Activated T-helper 1 cell treated with anti-CD3 and anti-CD28 coated beads, Interleukin-12 subunit alpha, Interleukin-12 subunit beta, Interleukin-2, Interleukin-4 antibody, amounts not matched to agents 30 ng/mL and 10 ng/mL and 1 ng/mL, durations not matched to agents 14 hours and 24 hours and 36 hours (primary cell): ENCODE measurements at places on chromosomes 2 and 18. TPM values are rescaled to one million over a fixed set of nuclear protein-coding genes. Genes with fewer than 3 reads are reported as not detected.

DNA sequence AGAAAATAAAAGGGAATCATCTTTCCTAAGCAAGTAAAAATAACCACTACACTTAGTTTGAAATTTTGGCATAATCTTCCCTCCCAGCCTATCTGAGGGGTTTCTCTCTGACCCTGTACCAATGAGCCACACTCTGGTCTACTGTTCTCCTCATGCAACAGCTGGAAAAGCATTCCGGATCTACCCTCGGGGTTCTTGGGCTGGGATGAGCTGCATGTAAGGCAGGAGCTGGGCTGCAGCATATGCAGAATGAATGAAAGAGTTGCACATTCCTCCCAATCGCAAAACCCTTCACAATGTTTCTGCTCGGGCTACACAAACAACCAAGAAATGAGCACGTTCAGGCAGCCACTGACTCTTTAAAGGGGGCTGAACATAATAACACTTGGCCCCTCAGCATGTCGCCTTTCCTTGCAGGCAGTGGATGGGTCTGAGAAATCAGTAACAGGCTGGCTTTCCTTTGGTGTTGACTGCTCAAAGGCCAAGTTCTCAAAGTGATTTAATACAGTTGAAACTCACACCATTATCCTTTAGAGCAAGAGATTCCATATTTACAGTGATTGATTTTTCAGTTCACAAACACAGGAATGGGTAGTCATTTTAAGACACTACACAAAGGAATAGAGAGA lies 180.4 kb upstream of the ZFP36L2 start:
- DNase-seq, result no peak
- peaks cover 14% of the 10 kb centered on the region for H3K36me3 ChIP-seq
- no peak overlapping the region for H3K4me3 ChIP-seq
- H3K4me1 ChIP-seq, result peaks cover 16% of the 10 kb centered on the region
- no peaks in the 10 kb centered on the region for H3K27me3 ChIP-seq

- no peak for DNase-seq
- H3K36me3 ChIP-seq, result peaks cover 12% of the 10 kb centered on the region
- no peak overlapping the region for H3K4me3 ChIP-seq
- H3K4me1 ChIP-seq, result peaks cover 32% of the 10 kb centered on the region
- no peaks in the 10 kb centered on the region for H3K27me3 ChIP-seq
Measured at GRCh38 chr2:234357666-234358065, 139.2 kb downstream of the ARL4C start.

The SOX11 gene
- total RNA-seq, result not detected in 2 replicates

DNA sequence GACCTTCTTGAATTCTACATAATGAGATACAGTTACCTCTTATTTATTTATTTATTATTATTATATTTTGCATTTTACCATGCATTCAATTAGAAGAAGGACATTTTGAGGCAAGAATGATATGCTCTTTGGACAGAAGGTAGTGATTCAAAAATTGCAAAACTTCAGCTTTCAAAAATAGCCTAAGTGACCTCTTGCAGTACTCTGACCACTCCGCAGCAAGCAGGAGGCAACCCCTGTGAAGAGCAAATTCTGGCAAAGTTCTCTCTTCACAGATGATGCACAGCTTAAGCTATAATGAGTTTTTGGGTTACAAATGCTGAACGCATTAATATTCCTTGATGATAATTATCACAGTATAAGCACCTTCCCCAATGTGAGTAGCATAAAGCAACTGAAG lies 170.0 kb downstream of the ZNF521 start:
- no peaks in the 10 kb centered on the region for H3K36me3 ChIP-seq
- no peak overlapping the region for H3K4me3 ChIP-seq
- peaks cover 6% of the 10 kb centered on the region for H3K27me3 ChIP-seq
- no peak for DNase-seq
- no peaks in the 10 kb centered on the region for H3K4me1 ChIP-seq
- no peak overlapping the region for H3K27ac ChIP-seq

- no peak overlapping the region for H3K4me3 ChIP-seq
- H3K4me1 ChIP-seq, result no peaks in the 10 kb centered on the region
- no peaks in the 10 kb centered on the region for H3K27me3 ChIP-seq
- H3K27ac ChIP-seq, result no peak overlapping the region
- DNase-seq, result no peak
Measured at GRCh38 chr2:67384123-67384822, 12.9 kb upstream of the ETAA1 start.

GRCh38 chr2:66456183-66457041 lies 21.5 kb downstream of the MEIS1 start:
- no peak overlapping the region for H3K27ac ChIP-seq
- no peaks in the 10 kb centered on the region for H3K36me3 ChIP-seq
- no peaks in the 10 kb centered on the region for H3K4me1 ChIP-seq
- H3K4me3 ChIP-seq, result no peak overlapping the region
- DNase-seq, result no peak

The TFCP2L1 gene
- 0.02 TPM in 1 of 2 replicates, not detected in the other for total RNA-seq

DNA sequence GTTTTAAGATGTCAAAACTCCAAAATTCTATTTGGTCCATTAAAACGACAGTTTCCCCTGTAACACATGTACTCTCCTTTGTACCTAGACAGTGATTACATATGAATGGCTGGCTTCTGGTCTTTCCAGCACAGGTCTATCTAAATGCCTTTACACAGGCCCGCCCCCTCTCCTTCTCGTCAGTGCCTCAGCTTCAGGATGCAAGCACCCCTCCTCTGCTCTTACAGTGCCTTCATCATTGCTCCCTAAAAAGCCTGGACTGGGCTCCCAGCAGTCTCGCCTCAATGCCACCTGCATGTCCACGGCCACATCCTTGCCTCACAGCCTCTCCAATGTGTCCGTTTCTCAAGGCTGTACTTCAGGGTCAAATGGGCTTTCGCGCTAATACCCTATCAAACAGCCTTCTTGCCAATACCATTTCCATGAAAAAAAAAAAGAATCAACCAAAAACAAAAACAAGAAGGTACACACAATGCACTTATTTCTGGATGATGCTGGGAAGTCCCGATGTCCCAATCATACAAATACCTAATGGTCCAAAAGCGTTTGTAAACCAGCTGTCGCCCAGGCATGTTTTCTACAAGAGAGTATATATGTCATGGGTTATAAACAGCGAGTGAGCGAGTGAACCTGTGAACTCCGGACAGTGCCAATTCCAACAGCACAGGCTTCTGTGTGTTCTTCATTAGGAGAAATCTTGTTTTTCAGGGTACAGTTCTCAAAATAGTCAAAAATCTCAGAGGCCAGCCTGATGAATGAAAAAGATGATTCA lies 77.2 kb downstream of the EIPR1 start:
- no peak for DNase-seq
- H3K27ac ChIP-seq, result no peak overlapping the region
- peaks cover 1% of the 10 kb centered on the region for H3K36me3 ChIP-seq
- H3K4me3 ChIP-seq, result no peak overlapping the region
- no peaks in the 10 kb centered on the region for H3K27me3 ChIP-seq

DNA sequence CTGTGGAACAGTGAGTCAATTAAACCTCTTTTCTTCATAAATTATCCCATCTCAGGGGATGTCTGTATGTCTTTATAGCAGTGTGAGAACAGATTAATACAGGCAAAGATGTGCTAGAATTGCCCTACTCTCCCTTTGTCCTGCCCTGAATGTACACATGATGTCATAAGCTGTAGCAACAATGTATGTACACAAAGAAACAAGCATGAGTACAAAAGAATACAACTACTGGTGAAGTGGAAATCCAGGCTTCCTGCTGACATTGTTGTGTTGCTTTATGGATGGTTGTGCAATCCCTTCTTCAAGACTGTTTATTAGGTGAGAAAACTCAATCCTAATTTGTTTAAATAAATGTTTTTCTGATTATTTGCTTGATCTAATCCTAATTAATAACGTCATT lies 446.6 kb downstream of the DSC3 start:
- no peak overlapping the region for H3K27ac ChIP-seq
- H3K27me3 ChIP-seq, result no peaks in the 10 kb centered on the region
- no peak for DNase-seq

The KHK gene
- 12.2 and 12.4 TPM in 2 replicates for total RNA-seq

DNA sequence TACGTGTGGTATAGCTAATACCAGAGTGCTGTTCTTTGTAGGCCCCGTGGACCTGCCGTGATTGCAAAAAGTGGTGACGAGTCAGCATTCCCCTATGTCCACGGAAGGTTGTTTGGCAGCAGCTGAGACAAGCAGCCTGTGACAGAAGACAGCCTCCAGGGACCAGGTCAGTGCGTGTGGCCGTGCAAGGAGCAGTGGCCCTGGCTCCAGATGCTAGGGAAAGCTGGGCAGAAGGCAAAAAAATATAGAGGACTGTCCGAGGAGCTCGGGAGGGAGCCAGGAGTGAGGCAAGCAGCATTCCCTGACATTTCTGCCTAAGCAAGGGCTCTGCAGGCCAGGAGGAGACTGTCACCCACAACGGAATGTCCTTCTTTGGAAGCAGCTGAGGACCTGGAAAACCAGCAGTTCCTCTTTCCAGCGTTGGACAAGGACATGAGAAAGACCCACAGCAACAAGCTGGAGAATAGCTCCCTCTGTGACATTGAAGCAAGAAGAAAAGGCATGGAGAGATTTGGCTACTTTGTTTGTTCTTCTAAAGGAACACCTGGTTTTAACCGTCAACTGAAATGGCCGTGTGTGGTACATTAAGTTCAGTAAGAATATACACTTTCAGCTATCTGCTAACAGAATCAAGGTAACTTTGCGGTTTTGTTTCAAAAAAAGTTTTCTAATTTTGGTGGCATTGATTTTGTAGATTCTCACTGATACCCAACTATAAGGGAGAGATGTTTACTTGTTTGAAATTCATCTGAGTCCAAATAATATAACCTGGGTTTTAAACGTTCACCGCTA lies 58.3 kb downstream of the NPAS2 start:
- H3K27me3 ChIP-seq, result no peaks in the 10 kb centered on the region
- no peak overlapping the region for H3K4me3 ChIP-seq
- H3K27ac ChIP-seq, result no peak overlapping the region
- no peaks in the 10 kb centered on the region for H3K36me3 ChIP-seq
- H3K4me1 ChIP-seq, result peaks cover 10% of the 10 kb centered on the region

The NAT8 gene
- total RNA-seq, result not detected in 2 replicates

DNA sequence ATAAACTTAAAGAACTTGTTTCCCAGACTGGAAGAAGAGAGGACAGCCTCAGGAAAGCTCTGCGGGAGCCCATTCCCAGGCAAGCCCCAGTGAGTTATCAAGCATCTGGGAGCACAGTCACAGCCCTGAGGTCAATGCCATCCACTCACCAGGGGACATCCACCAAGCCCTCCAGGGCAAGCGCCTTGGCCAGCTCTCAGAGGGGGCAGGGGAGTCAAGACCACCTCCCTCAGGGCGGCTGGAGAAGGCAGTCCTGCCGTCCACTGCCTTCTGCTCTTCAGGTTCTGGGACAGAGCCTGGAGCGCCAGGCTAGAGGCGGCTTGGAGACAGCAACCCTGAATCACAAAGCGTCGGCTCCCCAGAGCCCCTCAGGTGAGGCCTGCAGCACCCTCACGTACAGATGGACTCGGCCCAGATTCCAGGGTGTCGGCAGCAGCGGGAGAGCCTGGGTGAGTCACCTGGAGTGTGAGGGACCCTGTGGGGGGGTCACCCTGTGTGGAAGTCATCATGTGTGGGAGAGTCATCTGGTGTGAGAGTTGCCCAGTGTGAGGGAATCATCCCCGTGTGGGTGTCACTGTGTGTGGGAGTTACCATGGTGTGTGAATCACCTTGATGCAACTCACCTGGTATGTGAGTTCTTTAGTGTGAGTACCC lies 100.9 kb upstream of the TEX51 start:
- no peak overlapping the region for H3K27ac ChIP-seq
- no peaks in the 10 kb centered on the region for H3K36me3 ChIP-seq
- H3K27me3 ChIP-seq, result no peaks in the 10 kb centered on the region
- no peak overlapping the region for H3K4me3 ChIP-seq
- no peaks in the 10 kb centered on the region for H3K4me1 ChIP-seq

The FOXI3 gene
- total RNA-seq, result not detected in 2 replicates

GRCh38 chr18:59233017-59233410 lies 13.1 kb downstream of the GRP start:
- H3K4me3 ChIP-seq, result no peak overlapping the region
- peaks cover 12% of the 10 kb centered on the region for H3K27me3 ChIP-seq
- no peaks in the 10 kb centered on the region for H3K4me1 ChIP-seq
- no peaks in the 10 kb centered on the region for H3K36me3 ChIP-seq

- peaks cover 33% of the 10 kb centered on the region for H3K4me1 ChIP-seq
- DNase-seq, result peak; percentile 79
- peaks cover 13% of the 10 kb centered on the region for H3K36me3 ChIP-seq
- H3K4me3 ChIP-seq, result peak within 1 kb of the TSS; percentile 95
- H3K27ac ChIP-seq, result peak within 1 kb of the TSS; percentile 96
- H3K27me3 ChIP-seq, result peaks cover 11% of the 10 kb centered on the region
Measured at GRCh38 chr2:74553892-74554819, at the start of the genes DOK1 and LOXL3. Gene DOK1 (plus strand): TSS chr2:74554720. CDS start chr2:74554755, 35 bp downstream. Gene LOXL3 (minus strand): TSS chr2:74553942. CDS start chr2:74552634, 1,308 bp downstream.

- H3K4me3 ChIP-seq, result no peak overlapping the region
- no peak overlapping the region for H3K27ac ChIP-seq
- peaks cover 28% of the 10 kb centered on the region for H3K36me3 ChIP-seq
- peaks cover 59% of the 10 kb centered on the region for H3K4me1 ChIP-seq
Measured at GRCh38 chr2:9419541-9419940, 3.8 kb downstream of the ITGB1BP1 start.

The CNGA3 gene
- total RNA-seq, result not detected in 2 replicates

The ANKRD30B gene
- total RNA-seq, result not detected in 2 replicates

DNA sequence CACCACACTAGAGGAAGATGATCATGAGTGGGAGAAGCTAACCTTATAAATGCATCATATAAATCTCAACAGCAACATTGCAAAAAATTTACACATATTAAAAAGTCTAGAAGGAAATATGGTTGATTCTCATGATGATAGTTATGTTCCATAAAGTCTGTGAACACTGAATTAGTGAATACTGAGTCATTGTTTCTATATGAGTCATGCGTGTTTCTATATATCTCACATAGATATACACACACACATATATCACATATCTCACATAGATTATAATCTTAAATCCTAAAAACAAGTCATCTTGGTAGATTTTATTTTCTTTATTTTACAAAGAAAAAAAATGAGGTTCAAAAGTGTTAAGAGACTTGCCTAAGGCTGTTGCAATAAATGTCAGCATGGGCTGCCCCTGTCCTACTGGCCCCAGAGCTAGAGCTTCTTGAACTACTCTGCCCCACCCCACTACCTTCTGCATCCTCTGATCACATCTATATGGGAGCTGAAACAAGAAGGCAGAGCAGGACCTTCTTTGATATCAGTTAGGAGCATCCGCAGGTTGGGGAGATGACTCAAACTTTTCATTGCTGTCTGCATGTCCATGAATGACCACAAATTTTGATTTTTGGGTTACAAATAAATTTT lies 81.8 kb upstream of the ADAM23 start:
- H3K36me3 ChIP-seq, result no peaks in the 10 kb centered on the region
- peak overlapping the region; percentile 22 for H3K27ac ChIP-seq
- H3K4me3 ChIP-seq, result no peak overlapping the region
- H3K27me3 ChIP-seq, result no peaks in the 10 kb centered on the region
- DNase-seq, result no peak
- H3K4me1 ChIP-seq, result peaks cover 5% of the 10 kb centered on the region
